Lung microvascular endothelial cell (primary cell): ENCODE measurements at places on chromosomes 2 and 18.

DNA sequence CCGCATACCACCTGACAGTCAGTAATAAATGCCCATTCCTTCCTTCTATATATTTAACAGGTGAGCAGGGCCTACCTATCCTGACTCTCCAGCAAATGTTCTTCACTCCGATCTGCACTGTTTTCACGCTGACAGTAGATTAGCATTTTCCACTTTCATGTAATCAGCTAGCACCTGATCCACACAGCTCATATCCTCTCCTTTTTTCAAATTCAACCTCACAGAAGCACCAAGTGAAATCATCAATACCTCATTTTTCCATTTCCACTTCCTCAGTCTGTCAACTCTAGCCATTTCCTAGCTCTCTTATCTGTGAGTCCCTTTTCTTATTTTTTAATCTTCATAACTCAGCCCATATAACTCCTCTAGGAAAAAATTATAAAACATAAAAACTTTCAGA is 402.8 kb downstream of the ZEB2 start:
- DNase-seq: no peak

GRCh38 chr18:23903971-23904370 is 110.6 kb upstream of the TTC39C start:
- DNase-seq: no peak

GRCh38 chr2:10478916-10479315 is 30.8 kb upstream of the ODC1 start:
- DNase-seq: no peak

GRCh38 chr2:29587402-29588190 is 333.8 kb downstream of the ALK start:
- DNase-seq: no peak

GRCh38 chr2:117603567-117603966 is 210.9 kb upstream of the DDX18 start:
- no peak for DNase-seq

DNA sequence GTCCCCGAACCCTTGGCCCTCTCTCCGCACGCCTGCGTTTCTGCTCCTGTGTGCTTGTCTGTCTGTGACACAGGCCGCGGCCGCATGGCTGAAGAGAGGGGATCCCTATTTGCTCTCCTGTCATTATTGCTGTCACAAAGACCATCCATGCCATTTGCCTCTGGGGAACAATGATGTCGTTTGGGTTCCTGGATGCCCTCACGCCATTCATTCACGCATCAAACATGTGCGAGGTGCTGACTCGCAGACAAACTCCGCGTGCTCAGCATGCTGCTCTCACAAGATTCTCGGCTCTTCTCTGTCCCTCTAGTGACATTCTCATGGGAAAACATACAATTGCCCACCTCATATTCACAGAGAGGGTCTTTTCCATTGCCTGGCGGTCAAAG is 67.8 kb downstream of the ASB1 start:
- no peak for DNase-seq

GRCh38 chr2:223647258-223647952 is 45.2 kb upstream of the SCG2 start:
- no peak for DNase-seq

GRCh38 chr2:230335864-230336506 is 9.0 kb downstream of the SP140L start:
- no peak for DNase-seq

- DNase-seq: no peak
These were observed 3.5 kb downstream of the RSAD2 start for GRCh38 chr2:6881046-6881445.

DNA sequence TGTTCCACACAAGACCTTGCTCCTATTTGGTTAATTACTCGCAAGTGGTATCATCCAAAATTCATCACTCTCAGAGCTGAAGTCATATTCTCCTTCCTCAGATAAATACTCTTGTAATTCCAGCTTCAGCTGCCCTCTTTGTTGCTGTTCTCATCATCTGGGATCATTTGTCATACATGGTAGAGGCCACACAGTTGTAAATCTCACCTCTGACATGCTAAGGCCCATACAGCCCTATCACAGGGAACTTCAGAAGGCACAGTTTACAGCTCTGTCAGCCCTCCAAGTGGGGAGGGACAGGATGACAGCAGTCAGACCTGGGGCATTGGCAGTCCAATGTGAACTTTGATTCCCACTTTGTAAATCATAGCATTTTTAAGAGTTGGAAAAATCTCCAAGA is 399.0 kb downstream of the CNTNAP5 start:
- no peak for DNase-seq

- no peak for DNase-seq
These were observed 304.6 kb downstream of the XIRP2 start for GRCh38 chr2:167192833-167193232.

DNA sequence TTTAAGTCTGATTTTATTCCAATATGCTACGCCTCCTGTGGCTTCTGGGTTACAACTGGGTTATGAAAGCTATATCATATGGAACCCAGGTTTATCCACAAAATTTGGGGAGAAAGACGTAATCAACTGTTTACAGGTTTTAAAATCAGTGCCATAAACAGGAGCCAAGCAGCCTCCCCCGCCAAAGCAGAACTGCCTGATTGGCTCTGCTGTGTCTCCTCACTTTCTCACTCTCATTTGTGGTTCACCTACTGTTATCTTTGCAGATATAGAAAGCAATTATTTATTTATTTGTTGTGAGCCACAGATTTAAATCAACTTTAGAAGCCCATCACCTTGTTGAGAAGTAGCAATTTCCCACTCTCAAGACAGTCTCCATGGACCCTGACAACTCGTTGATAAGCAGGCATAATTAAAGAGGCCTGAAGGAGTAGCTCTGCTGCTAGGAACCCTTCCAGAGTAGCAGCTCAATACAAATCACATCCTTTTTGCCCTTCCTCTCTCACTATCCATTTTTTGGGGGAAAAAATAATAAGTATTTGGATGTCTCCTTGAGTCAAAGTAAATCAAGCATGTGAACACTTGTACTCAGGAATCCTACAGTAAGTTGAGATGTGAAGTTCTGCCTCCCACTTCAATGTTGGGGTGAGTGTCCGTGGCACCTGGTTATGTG is 191.0 kb upstream of the CCDC150 start:
- DNase-seq: no peak

- no peak for DNase-seq
These were observed 9.6 kb upstream of the PELI1 start for GRCh38 chr2:64153811-64154210.

- DNase-seq: no peak
These were observed 677.8 kb downstream of the TSN start for GRCh38 chr2:122433123-122433754.
